Type B pancreatic cell (in vitro differentiated cells): ENCODE measurements at places on chromosomes 5 and 9.

- no peak for DNase-seq
Observed at GRCh38 chr5:175284806-175285205, 159.2 kb downstream of the DRD1 start.

GRCh38 chr9:95086564-95086955 lies 230.9 kb downstream of the FANCC start:
- DNase-seq = no peak

DNA sequence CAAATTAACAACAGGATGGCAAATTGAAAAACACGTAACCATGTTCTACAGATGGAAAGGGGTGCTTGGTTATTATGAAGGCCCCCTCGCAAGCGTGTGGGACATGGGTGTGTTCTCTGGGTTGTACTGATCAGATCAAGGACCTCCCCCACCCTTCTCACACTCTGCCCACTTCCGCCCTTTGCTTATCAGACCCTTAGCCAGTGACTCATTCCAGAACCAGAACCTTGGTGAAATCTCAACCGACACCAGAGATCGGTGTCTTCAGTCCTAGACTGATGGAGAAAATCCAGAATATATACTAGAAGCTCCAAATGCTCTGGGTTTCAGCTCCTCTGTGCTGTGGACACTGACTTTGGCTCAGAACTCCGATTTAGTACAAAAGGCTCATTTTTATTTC lies 64.9 kb downstream of the PTTG1 start:
- DNase-seq = no peak

GRCh38 chr5:60843386-60843935 lies 608 bp downstream of the ELOVL7 start:
- no peak for DNase-seq

GRCh38 chr5:6814816-6815215 lies 101.6 kb downstream of the TENT4A start:
- DNase-seq = no peak

DNA sequence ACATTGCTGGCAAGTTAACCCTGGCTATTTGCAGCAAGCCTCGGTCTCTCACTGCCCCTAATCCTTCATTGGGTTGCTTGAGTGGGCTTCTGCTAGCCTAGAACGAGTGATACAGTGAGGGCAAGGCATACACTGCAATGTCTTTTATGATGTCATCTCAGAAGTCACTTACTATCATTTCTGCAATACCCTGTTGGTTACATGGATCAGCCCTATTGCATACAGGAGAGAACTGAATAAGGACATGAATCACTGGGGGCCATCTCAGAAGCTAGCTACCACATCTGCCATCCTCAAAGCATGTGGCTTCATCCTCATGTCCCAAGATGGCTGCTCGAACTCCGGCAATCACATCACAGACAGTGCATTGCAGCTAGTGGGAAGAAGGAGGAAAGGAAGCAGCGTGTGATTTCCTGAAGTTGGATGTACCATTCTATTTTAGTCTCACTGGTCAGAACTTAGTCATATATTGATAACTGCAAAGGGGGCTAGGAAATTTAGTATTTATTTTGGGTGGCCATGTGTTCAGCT lies 33.3 kb upstream of the CDKN2AIPNL start:
- no peak for DNase-seq

- no peak for DNase-seq
Observed at GRCh38 chr9:123395276-123395688, 39.3 kb downstream of the CRB2 start.

DNA sequence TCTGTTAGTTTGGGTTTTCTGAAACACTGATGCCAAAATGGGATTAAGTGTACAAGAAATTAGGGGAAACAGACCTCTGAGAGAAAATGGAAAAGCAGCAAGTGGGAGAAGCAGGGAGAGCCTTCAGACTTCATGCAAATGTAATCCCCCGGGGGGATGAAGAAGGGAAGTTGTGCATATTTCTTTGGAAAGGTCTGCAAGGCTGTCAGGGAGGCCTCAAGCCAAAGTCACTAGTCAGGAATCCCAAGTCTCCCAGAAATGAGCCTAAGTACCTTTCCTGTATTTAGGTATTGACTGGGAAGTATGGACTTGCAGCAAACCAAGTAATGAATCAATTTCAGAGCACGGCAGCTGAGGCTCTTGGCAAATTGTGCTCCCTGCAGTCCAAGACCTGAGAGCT lies 2.2 kb downstream of the FTMT start:
- no peak for DNase-seq

DNA sequence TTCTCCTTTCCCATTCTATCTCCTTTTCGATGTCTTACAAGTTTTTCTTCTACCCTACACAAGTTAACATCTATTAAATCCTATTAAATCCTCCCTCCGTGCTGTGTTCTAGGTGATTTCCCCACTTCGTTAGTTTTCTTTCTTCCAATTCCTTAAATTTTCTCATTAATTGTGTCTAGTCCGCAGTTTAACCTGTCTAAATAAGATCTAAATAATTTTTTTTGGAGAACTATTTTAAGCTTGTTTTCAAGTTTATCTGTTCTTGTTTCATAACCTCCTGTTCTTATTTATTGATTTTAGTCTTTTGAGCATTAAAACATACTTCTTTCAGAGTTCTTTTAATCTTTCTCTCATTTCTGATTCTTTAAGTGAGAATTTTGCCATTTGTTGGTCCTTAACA lies 109.3 kb downstream of the UHRF2 start:
- DNase-seq = no peak

- DNase-seq = no peak
Observed at GRCh38 chr9:78443946-78444345, 147.0 kb downstream of the PSAT1 start.

- no peak for DNase-seq
Observed at GRCh38 chr5:133469252-133469651, 143.1 kb downstream of the FSTL4 start.

DNA sequence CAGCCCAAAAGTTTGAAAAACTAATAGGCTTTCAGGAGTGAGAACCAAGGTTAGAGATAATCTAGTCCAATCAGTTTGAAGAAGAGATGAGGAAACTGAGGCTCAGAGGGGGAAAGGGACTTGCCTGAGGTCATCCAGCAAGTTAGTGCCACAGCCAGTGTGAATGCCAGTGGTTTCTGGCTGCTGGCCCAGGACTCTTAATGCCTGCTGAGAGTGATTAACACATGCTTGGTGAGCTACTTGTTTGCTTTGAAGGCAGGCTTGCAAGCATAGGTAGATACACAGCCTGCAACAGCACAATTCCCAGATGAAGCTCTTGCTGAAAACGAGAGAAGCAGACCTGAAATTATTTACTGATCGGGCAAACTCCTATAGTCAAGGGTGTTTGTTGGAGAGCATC lies 591.6 kb upstream of the SGCD start:
- no peak for DNase-seq

DNA sequence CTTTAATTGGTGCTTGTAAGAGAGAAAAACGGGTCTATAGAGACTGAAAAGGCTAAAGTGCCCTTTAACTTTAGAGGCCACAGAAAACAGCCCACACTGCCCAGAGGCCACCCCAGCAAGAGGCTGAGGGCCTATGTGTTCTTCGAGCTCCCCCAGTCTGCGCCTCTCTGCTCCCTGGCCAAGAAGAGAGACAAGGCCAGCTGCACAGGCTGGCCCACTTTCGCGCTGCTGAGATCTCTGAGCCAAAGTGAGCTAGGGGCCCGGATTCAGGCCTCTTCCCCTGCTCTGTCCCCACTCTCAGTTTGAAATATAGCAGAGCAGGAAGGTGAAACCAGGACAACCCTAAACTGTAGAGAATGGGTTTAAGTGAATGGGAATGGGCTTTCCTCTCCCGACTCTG lies 132.0 kb upstream of the TRIM32 start:
- no peak for DNase-seq

- DNase-seq = no peak
Observed at GRCh38 chr5:945691-946551, 53.2 kb downstream of the TRIP13 start.
